Fibroblast of skin of left quadriceps (primary cell): ENCODE measurements at places on chromosomes 7 and 10.

DNA sequence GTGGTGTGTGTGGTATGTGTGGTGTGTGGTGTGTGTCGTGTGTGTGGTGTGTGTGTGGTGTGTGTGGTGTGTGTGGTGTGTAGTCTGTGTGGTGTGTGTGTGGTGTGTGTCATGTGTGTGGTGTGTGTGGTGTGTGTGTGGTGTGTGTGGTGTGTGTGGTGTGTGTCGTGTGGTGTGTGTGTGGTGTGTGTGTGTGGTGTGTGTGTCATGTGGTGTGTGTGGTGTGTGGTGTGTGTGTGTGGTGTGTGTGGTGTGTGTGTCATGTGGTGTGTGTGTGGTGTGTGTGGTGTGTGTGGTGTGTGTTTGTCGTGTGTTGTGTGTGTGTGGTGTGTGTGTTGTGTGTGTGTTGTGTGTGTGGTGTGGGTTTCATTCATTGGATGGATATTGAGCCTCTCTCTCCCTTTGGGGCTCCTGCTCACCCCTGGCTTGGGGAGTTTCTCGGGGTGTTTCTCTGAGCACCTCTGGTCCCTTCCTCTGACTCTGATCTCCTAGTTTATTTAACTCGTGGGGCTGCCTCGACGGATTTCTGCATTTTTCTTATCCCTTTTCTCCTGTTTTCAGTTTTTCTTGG lies 145.8 kb downstream of the DNAJB6 start:
- no peak for DNase-seq

- no peak for DNase-seq
Measured at GRCh38 chr7:2259480-2259879, 17.5 kb downstream of the NUDT1 start.

DNA sequence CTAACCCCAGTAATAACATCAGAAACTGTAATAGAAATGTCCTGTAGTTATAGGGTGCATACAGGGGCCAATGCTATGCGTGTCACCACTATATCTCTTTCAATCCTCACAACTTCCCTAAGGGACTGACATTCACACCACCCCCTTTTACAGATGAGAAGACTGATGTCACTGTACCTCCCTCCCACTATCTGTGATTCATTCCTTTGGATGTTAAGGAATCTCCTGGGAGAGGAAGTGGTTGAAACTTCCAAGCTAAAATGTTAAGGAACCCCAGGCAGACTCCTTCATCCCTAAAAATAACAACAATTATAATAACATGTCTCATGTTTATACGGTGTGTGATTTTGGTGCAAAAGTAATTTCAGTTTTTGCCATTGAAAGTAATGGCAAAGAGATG lies 5.4 kb downstream of the COL13A1 start:
- peak; percentile 59 for DNase-seq

DNA sequence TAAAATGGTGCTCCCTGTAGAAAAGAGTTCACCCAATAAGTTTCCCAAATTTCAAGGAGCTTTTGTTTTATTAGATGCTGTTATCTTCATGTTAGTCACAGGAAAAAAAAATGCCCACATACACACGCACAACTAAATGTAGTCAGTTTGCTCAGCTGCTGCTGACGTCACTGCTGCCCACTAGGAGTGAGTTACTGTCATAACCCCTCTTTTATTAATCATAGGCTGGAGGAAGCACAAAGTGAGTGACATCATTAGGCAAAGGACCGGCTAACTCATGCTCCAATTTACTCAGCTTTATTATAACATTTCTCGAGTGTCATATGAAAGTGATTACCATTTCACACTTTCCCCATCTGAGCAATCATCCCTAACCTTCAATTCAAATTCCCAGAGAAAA lies 6.7 kb upstream of the INHBA start:
- DNase-seq, result peak; percentile 65

GRCh38 chr7:33743594-33743993 lies 161.7 kb upstream of the BMPER start:
- peak; percentile 78 for DNase-seq

- no peak for DNase-seq
Measured at GRCh38 chr10:50607356-50607925, 16.3 kb downstream of the SGMS1 start.

DNA sequence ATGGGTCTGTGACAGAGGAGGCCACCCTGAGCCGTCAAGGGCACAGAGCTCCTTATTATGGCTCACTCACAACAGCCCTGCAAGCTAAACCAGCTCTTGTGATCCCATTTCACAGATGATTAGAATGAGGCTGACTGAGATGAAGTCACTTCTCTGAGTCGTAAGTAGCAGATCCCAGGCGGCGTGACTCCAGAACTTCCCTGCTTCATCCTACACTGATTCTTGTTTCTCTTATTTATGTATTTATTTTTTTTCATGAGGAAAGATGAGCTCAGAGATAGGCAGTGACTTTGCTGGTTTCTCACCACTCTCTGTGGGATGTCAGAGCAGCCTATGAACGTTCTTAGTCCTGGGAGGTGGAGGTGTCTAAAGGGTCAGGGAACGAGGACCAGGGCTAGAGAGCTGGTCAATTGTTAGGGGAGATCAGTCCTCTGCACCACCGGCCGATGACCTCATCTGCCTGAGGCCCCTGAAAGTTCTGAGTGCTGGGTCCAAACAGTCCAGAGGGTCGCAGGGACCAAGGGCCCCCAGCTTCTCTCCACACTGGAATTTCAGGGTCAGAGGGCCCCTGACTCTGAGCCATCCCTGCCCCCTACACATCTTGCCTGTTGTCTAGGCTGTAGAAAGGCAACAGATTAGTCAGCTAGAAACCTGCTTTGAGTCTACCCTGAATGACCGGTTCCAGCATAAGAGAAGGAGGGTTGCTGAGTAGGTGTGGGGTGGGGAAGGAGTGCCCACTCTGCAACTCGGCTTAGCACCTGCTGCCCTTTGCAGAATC lies 17.9 kb downstream of the CLRN3 start:
- no peak for DNase-seq

DNA sequence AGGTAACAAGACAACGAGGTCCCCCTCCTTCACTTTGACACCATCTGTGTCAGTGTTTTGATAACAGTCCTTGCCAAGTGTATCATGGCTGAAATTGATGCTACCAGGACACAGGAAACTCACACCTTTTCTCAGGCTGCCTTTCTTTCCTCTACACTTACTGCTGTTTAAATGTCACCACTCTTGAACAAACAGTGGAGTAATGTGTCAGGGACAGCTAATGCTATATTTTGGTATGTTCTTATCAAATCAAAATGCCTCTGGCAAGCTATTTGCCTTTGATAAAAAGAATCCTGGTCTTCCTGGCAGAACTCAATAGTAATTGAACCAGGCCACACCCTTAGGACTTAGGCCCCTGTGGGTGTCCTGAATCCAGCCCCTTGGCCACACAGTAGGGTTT lies 692.9 kb downstream of the LRMDA start:
- DNase-seq, result no peak

GRCh38 chr10:47412869-47413268 lies 28.8 kb upstream of the ZNF488 start:
- no peak for DNase-seq

- peak; percentile 50 for DNase-seq
Measured at GRCh38 chr7:129530795-129531391, 28.6 kb downstream of the SMKR1 start.

DNA sequence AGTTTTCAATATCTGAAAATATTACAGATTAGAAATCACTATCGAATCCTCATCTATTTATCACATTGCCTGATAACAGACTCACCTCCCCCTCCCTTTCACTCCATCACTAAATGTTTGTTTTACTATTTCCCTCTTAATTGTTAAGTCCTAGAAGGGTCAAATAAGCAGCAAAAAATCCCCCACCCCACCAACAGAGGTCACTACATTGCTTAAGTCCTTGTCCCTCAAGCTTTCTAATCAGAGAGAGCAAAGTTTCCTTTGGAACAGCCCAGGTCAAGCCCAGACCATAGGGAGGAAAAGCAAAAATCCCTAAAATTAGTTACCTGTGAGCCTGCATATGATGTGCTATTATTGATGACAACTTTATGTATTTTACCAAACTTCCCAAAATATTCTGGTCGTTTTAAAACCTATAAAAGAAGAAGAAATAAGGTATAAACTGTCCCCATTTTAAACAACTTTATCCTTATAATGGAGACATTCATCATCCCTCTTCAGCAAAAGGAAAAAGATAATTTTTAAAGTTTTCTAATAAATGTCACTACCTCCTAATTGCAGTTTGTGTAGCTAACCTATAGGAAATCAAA lies 95.0 kb downstream of the CNOT4 start:
- peak; percentile 5 for DNase-seq

DNA sequence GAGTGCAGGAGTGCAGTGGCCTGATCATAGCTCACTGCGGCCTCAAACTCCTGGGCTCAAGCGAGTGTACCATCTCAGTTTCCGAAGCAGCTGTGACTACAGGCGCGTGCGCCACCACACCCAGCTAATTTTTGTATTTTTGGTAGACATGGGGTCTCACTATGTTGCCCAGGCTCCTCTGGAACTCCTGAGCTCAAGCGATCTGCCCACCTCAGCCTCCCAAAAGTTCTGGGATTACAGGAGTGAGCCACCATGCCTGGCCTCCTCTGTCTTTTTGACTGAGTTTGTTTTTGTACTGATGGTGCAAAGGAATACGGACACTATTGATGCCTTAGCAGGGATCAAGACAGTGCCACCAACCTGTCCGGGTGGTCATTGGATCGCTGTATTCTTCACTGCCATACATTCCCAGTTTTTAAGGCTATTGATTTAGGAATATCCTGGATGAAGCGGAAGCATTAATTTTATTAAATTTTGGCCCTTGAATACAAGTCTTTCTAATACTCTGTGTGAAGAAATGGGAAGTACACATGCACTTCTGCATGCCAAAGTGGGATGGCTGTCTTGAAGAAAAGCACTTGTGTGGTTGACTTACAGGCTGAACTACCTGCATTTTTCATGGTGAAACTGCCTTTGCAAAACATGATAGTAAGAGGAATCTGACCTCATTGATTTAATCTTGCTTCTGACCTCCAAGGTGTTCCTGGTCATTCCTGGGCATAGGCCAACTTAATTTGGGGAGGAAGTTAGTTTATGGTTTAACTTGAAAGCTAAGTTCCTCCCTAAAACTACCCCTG lies 2.1 kb upstream of the CUL2 start:
- no peak for DNase-seq

GRCh38 chr7:36962367-36962766 lies 238.1 kb upstream of the AOAH start:
- no peak for DNase-seq

- no peak for DNase-seq
Measured at GRCh38 chr10:84159076-84159685, 14.4 kb upstream of the GPR15LG start.

DNA sequence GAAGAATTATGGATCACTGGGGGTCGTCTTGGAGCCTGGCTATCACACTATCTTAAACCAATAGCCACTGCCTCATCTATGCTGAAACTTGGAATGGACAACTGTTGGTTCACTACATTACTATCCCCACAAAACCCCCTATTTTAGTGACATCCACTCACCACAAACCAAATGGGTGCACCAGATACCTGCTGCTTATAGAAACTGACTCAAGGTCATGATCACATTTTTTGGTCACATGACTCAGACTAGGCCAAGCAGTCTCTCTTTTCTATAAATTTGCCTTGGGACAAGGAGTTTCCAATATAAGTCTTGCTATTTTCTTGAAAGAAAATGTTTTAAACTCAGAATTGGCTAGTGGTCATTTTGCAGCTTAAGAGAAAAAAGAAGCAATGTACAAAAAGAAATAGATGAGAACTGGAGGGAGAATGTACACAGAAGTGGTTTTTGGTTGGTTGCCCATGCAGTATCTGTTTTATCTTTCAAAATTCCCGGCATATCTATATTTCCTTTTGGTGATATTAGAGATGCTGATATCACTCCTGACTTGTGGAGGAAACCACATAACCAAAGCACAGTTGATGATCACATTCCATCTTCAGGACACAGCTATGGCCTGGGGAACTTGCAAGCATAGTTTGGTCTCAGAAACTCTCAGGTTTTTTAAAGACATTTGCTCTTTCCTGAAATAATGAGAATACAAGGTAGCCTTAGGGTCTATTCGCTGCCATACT lies 85.2 kb upstream of the CACNA2D1 start:
- no peak for DNase-seq

- DNase-seq, result no peak
Measured at GRCh38 chr10:114771157-114771556, 50.4 kb upstream of the FHIP2A start.

DNA sequence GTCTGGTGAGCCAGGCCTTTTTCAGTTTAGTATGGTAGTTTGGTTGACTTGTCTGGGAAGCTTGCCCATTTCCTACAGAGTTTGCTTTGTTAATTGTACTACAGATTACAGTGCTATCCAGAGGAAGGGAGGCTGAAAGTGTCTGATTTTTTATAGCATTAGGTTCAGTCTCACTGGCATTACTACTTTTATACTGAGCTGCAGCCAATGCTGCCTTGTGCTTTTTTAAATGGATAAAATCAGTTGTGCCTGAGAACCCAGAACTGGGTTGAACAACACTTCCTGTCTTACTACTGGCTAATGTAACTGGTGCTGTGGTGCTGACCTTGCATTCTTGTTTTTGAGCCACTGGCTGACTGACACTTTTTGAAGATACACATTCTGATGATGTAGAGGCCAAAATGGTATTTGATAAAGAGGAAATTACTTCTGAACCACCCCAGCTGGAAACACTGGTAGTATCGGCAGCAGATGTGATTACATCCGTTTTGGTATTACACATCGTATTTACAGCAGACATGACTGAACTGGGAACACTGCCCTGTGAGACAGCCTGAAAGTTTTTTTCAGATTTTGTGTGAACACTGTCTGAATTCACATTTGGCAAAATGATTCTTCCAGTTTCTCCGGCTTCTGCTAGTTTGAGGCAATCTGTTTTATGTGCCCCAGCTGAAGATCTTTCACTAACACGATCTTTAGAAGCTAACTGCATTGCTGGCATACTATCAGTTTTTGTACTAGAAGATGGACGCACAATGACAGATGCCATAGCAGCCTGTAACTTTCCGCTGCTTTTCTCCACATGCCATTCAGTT lies 74.1 kb downstream of the NRBF2 start:
- DNase-seq, result peak; percentile 71

DNA sequence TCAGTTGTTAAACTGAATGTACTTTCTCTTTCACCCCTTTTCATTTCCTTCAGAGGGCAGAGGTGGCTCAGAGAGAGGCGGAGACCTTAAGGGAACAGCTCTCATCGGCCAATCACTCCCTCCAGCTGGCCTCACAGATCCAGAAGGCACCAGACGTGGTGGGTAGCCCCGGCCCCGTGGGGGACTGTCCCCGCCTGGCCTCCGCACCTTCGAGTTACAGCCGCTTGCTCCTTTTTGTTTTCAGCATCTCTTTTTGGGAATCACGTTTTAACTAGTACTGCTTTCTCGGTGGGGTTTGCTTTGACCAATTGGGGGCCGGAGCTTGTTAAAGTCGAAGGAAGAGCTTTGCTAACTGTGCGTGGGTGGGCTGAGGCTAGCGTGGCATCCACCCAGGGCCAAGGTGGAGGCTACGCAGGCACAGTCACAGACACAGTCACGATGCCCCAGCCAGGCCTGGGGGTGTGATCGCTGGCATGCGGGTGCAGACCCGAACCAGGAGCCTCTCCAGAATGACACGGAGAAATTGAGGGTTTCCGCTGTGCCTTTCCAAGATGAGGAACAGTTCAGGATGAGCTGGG lies 116.2 kb upstream of the SH2B2 start:
- DNase-seq, result no peak
